Naive thymus-derived CD8-positive, alpha-beta T cell (primary cell): ENCODE measurements at places on chromosomes 4 and X. TPM values are rescaled to one million over a fixed set of nuclear protein-coding genes. Genes with fewer than 3 reads are reported as not detected.

DNA sequence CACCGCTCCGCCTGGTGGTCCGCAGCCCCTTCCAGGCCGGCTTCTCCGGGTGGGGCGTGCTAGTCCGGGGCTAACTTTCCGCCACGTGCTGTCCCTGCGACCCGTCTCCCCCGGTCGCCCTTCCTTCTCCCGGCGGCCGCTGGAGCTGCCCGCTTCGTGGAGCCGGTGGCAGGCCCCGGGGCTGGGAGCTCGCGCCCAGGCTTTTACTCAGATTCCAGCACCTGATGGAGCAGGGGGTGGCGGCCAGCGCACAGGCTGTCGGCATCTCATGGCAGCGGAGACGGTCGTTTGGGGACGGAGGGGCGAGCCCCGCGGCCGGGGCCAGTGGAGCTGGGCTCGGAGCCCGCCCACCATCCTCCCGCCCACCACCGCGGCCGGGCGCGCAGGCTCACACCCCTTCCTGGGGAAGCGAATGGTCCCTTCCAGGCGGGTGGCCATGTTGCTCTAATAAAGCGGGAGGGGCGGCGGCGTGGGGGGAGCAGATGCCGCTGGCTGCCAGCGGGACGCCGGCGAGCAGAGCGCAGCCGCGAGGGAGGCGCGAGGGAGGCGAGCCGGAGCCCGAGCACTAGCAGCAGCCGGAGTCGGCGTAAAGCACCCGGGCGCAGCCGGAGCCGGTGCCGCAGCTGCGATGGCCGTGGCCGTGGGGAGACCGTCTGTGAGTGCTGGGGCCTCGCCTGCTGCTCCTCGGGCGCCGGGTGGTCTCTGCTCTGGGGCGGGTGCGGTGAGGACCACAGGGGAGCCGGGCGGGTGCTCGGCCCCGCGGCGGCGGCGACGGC, at the start of gene SEPTIN11:
SEPTIN11 (plus strand) TSS at position 477 of the 776 bp plus-strand sequence; CDS start at position 629, 152 bp downstream.
- DNase-seq = peak; percentile 93

GRCh38 chr4:184282895-184283654, 65.4 kb upstream of the ENPP6 start:
- no peak for DNase-seq

GRCh38 chr4:101970547-101971155, 180.1 kb downstream of the BANK1 start:
- no peak for DNase-seq

- DNase-seq = no peak
These were observed 71.8 kb downstream of the C4orf33 start for GRCh38 chr4:129167640-129168260.

GRCh38 chr4:47704693-47705325, 133.1 kb downstream of the CORIN start:
- DNase-seq = no peak

GRCh38 chrX:153539171-153539978, 21.9 kb downstream of the ATP2B3 start:
- DNase-seq = peak; percentile 52

DNA sequence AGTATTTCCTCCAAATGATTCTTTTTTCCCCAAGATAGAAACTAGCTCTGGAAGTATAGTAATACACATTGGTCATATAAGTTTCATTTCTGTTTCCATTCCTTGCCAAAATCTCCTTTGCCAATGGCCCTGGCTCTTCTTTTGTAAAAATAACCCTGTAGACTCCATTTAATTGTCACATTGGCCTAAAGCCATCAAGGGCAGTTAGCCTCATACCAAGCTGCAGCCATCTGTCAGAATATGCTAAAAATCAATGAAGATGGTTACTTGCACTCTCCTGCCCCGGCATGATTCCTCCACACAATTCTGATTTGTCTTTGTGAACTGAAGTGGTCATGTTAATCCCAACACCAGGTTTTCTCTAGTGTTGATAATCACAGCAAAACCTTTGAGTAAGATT, 380.5 kb downstream of the SH2D1A start:
- DNase-seq = no peak

DNA sequence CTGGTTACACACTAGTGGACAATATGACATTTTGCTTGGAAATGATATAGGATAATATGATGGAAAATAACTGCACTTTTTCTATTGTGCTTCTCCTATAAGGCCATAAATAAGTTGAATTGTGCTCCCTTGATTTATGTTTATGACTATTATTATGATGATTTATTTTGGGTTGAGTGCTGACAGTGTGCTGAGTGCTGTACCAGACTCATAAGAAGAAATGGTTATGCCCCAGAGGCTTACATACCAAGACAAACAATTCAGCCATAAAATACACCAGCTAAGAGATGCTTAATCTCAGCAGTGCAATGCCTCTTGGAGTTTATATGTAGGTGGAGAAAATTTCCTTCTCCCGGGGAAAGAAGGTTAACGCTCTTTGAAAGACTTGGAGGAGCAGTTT, 199.8 kb upstream of the NOCT start:
- no peak for DNase-seq

DNA sequence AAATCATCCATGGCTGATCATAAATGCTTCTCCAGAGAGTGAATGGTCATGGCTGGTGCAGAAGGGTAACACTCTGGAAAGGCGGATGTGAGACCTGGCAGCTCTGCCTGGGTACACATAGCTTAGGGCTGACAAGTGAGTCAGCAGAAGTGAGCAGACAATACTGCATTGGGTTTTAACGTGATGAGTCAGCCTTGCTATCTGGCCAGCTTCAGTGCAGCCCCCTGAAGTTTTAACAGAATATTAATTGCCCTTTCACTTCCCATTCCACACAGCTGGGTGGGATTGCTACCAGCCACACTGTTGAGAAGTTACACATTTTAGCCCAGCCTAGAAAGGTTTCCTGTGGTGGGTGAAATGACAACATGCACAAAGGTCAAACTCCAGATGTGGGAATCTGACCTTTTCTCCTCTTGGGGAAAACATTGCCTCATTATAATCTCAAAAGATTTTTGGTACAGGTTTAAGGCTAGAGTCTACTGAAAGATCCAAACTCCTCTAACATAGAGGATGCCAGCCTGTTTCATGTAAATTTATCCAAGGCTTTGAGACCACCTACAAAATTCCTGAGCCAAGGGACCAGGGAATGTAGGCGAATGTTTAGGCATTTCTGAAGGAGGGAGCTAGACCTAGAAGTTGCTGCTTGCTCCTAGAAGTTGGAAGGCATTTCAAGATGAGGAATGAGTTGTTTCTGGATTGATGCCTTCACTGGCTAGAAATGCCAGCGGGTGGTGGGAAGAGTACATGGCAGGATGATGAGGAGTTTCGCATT, 230.3 kb upstream of the PGRMC2 start:
- no peak for DNase-seq

DNA sequence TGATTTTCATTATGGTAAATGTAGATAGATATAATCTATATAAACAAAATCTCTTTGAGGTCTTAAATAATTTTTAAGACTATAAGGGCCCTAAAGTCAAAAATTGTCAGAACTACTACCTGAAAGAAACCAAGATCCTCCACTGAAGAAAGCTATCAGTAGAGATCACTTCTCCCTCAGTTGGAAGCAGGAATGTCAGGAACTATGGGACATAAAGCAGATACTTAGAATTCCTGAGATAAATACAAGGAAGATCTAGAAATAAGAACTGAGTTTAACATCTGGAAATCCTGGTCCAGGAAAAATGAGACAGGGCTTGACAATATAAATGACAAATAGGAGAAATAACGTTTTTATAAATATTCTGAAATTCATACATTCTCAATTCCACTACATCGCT, 97.2 kb downstream of the ADAMTS3 start:
- DNase-seq = no peak

DNA sequence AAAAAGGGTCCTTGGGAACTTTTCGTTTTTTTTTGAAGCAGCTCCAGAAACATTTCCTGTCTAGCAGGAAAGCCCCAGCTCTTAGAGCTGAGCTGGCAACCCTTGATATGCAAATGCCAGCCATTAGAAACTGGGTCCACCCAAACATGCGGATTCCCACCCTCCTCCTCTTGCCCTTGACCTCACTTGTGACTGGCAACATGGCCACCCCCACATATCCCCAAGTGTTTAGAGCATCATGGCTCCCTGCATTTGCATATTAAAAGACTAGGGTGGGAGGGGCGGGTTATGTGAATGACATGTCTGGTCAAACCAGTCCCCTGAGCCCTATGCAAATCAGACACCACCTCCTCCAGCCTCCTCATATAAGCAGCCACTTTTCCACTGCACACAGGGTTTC, 671.1 kb downstream of the FAT4 start:
- DNase-seq = no peak

GRCh38 chr4:184460499-184461285, 13.7 kb downstream of the IRF2 start:
- DNase-seq = no peak

GRCh38 chrX:46572340-46572936, 1.1 kb upstream of the CHST7 start:
- DNase-seq = peak; percentile 9

DNA sequence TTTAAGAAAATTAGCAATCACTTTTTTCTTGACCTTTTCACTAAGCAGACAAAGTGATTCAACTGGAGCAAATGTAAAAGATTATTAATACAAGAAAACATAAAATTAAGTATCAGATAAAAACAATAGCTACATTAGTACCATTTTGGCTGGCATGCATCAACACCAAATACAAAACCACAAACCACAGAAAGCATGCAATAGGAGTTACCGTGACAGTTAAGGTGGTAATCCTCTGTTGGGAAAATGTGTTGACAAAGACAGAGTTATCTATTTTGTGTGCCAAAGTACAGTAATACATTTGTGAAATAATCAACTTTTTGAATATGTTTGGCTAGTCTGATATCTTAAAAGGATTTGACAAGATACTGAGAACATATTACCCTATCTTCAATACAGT, 89.8 kb upstream of the ETNPPL start:
- no peak for DNase-seq

- no peak for DNase-seq
These were observed 66.1 kb upstream of the TLR3 start for GRCh38 chr4:186002853-186003252.

DNA sequence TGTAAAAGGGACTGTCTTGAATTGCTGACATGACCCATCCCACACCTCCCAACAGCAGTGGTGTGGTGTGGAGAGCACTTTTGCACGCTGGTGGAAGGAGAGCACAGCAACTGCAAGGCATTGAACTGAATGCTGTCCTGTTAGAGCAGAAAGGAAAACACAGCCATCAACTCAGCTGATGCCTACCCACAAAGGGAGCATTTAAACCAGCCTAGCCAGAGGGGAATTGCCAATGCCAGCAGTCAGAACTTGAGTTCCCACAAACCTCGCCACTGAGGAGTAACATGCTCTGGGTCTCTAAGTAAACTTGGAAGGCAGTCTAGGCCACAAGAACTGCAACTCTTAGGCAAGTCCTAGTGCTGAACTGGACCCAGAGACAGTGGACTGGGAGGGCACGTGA, 31.9 kb downstream of the MAGED4 start:
- no peak for DNase-seq

Gene PAGE5
- total RNA-seq = not detected

Gene MCF2
- 1.3 TPM for total RNA-seq

Gene ADH7
- not detected for total RNA-seq

Gene FBXL5
- 65.7 TPM for total RNA-seq

Gene FGG
- total RNA-seq = not detected

Gene S100G
- not detected for total RNA-seq

Gene USP51
- 7.3 TPM for total RNA-seq

Gene TBC1D25
- 24.4 TPM for total RNA-seq
